ENCODE measurements at places on chromosomes 16 and 17.

DNA sequence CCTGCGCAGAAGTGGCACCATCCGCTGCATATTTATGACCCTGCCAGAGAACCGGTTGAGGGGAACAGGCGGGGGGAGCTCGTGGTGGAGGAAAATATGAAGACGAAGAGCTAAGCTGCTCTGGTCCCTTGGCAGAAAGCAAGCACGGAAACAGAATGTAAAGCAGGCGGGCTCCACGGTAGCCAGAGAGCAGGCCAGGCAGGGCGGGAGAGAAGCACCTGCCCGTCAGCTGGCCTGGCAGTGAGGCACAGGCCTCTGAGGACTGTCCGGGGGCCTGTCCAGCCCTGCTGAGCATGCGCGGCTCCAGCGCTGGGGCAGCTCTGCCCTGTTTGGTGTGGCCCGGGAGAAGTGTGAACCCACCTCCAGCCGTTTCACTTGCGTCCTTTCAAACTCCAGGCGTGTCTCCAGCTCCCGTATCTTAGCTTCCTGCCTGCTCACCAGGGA lies 46.7 kb downstream of the PIPOX start:
- DNase-seq: no peak

GRCh38 chr17:4474093-4474492 lies 24.6 kb upstream of the SPNS2 start:
- no peak for DNase-seq

DNA sequence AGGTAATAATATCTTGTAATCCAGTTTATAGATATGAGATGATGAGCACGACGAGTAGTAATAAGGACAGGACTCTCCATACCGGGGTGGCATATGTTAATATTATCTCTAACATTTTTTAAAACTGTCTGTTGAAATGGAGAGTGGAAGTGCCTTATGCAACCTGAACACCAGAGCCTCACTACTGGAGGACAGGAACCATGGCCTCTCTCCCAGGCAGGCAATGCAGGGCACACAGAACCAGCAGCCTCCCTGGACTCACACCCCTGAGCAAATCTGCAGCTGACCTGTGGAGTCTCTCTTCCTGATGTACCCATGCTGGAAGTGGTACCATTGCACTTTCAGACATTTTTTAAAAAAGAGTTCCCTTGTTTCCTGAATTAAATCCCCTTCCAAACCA lies 55.2 kb upstream of the ERN1 start:
- no peak for DNase-seq

- no peak for DNase-seq
Measured at GRCh38 chr17:69402052-69402451, 12.4 kb upstream of the MAP2K6 start.

- no peak for DNase-seq
Measured at GRCh38 chr17:79548116-79548515, 62.7 kb downstream of the RBFOX3 start.

GRCh38 chr17:47836601-47837000 lies 4.5 kb downstream of the SCRN2 start:
- DNase-seq: no peak

DNA sequence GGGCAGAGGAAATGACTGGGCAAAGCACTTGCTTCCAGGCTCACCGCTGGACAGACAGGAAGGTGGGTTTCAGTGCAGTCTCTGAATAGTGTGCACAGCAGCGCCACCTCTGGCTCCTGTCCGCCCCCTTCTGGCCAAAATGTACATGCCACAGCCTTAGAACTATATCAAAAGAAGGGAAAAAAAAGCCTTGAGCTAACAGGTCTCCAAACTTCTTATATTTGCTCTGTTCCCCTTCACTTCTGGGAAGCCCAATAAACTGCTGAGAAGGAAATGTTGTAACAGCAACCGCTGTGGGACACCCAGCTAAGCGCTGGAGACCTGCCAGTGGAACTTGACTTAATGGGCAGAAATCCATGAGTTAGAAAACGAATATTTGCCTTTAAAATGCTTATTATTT lies 17.5 kb downstream of the COG7 start:
- peak; percentile 50 for DNase-seq

DNA sequence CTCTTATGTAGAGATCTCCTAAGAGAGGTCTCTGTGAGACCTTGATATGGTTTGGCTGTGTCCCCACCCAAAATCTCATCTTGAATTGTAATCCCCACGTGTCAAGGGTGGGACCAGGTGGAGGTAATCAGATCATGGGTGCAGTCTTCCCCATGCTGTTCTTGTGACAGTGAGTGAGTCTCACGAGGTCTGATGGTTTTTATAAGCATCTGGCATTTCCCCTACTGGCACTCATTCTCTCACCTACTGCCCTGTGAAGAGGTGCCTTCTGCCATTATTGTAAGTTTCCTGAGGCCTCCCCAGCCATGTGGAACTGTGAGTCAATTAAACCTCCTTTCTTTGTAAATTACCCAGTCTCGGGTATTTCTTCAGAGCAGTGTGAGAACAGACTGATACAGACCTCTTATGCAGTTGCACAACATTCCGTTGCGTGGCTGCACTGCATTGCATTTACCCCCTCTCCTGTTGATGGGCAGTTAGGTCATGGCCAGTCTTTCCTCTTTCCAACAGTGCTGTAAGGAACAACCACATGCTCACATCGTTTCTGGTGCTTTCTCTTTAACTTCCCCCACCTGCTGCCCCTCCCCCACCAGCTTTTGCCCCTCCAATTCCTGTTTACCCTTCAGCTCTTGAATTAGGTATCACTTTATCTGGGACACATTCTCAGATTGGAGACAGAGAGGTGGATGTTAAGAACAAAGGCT lies 43.6 kb upstream of the MED9 start:
- DNase-seq: no peak

DNA sequence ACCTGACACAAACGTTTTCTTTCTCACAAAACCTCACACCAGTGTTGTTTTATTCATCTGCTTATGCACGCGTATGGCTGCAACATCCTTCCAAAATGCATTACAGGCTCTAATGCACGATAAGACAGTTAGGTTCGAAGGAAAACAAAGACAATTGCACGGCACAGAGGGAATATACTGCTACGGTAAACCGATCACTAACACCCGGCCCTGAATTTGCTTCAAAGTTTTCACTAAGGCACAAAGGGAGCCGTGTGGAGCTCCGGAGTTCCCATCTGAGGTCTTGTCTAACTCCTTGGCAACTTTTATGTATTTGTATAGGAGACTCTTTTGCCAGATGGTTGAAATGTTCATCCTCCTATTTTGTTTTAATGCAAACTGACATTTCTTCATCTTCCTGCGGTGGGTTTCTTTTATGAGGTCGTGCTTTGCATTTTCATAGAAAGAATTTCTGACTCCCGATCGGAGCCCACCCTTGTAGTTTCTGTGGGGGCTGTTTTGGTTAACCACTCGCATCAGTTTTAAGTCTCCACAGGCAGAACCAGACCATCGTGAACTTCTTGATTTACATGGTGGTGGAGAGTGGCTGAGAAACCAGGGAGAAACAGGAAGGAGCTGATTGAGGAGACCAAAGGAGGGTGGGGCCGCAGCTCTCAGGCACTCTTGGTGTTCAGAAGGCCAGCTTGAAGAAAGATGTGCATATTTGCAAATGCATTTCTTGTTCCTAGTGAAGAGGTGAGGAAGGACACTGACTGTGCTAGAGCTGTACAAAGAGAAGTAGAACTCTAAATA lies 516.8 kb downstream of the MAF start:
- DNase-seq: no peak

- DNase-seq: peak; percentile 46
Measured at GRCh38 chr16:87854053-87854906, 15.0 kb downstream of the SLC7A5 start.

- DNase-seq: no peak
Measured at GRCh38 chr17:82619211-82619610, 29.0 kb downstream of the WDR45B start.

DNA sequence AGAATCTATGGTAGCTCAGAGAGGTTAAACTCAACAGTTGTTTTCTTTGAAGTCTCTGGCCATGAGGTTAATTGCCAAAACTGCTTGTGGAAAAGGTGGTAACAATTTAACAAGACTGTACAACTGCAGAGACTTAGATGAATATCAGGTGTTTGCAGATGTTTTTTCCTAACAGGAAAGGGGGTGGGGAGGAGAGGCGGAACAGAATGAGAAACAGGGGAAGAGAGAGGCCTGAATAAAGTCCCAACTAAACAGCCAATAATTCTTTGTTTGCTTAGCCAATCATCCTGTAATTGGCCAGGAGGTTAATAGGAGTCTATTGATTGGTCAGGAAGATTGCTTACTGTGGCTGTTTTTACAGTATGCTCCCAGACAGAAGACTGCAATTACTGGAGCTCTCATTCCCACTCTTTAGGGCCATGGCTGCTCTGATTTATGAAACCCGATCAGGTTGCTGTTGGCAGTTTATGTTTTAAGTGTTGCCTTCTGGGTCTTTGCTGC lies 249.7 kb upstream of the TBX2 start:
- DNase-seq: no peak

DNA sequence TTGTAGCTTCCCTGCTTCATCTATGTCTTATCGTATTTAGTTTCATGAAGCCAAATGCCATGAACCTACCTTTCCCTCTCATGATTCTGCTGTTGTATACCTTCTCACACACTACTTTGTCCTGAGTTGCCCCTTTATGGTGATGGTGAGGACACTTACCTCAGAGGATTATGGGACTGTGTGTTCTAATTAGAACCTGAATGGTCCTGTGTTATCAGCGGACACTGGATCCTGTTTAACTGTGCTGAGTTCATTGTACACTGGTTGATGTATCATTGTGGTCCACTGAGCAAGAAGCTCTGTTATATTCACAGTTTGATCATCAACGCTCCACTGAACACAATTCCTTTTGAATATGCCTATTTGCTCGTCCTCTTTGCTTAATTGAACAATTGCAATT lies 343.0 kb downstream of the RBFOX1 start:
- no peak for DNase-seq

- no peak for DNase-seq
Measured at GRCh38 chr16:47197536-47198179, 53.9 kb upstream of the NETO2 start.

DNA sequence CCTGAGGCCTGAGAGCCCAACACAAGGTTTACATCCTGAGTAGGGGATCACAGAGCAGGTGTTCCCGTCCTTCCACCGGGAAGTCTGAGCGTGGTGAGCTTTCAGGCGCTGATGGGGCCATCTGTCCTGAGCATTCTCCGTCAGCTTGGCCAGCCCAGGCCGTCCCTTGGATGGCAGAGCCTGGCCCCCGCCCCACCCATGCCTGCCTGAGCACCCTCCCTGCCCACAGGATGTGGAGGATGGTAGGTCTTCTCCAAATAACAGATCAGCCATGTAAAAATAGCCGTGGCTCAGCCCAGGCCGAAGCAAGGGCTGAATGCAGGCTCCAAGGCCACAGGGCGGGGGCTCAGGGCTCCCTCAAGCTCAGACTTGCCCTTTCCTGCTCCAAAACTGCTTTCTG lies 20.2 kb downstream of the SPNS2 start:
- no peak for DNase-seq

DNA sequence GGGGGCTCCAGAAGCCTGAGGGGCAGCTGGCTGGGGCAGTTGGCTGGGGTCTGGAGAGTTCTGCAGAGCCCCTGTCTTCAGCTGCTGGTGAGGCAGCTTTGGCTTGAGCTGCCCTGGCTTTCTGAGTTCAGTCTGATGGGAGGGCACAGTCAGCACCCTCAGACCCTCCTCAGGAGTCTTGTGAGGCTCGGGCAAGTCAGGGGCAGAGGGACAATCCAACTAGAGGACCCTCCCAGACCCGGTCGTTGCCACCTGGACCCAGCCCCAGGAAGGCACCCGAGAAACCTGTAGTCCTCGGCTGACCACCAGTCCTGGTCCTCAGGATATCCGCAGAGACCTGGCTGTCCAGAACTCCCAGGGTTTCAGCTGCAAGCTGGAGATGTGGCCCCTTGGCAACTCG lies 1.9 kb downstream of the CARD14 start:
- no peak for DNase-seq

DNA sequence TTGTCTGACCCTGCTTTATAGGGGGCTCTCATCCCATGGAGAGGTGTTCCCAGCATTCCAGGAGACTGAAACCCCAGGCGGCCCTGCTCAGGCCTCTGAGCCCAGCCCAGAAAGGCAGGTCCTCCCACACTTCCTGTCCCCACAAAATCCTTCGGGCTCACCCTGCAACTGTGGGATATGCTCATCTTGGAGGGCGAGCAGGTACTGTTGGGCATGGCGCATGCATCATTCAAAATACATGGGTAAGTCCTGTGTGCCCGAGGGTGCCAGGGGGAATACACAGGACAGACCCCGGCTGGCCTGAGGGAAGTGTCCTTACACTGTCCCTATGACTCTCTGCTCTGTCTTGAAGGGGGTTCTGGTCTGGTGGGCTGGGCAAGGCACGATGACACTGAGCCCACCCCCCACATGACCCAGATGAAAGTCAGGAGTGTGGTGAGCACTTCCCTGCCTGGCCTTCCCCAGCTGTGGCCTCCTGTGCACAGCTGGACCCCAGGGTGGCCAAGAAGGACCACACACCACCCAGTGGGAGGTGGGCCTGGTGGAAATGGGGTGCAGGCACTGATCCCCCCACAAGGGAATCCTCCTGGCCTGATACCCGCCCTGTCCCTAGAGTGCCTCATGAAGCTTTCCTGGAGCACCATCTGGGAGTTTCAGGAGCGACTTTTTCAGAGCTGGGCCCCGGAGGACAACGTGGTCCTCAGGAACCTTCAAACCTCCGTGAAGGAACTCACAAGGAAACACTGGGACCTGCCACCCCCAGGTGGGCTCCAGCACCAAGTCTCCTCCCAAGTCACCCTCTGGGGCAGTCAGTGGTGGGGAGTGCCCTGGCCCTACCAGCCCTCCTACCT lies 46.7 kb downstream of the USP22 start:
- DNase-seq: no peak

DNA sequence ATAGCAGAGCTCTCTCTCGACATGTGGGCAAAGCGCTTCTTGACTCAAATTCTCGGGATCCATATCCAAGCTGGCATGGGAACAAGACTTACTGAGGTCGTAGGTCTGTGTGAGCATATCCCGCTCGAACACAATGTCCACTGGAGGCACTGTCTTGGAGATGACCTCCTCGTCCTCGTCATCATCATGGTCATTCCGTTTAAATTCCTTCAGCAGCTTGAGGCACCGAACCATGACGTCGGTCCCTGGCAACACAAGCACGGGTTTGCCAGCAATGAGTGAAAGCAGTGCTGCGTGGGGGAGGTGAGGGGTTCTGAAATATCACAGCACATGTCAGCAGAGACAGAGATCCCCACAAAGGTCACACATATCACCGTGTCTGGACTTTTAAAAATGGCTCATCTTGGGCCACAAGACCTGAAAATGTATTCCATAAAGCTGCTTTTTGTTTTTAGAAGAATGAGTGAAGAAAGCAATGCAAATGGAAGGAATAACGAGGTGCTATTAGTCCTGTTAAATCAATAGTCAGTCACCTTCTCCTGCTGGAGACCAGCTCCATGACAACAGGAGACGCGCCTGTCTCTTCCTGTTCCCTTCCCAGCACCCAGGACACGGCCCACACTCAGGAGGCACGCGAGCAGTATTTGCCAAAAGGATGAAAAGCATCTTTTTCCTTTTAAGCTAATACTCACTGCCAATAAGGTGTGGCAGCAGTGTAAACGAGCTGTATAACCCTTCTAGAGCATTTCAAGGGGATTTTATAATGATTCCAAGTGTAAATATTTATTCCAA lies 37.9 kb downstream of the GTF3C1 start:
- no peak for DNase-seq

- DNase-seq: no peak
Measured at GRCh38 chr17:74812109-74813009, 36.2 kb upstream of the NAT9 start.

GRCh38 chr16:20074099-20074991 lies 655 bp upstream of the GPR139 start:
- no peak for DNase-seq

GRCh38 chr16:68786685-68787418 lies 49.8 kb downstream of the CDH1 start:
- no peak for DNase-seq

GRCh38 chr16:30063893-30064728 lies 1.4 kb upstream of the ALDOA start:
- peak; percentile 81 for DNase-seq

- no peak for DNase-seq
Measured at GRCh38 chr17:72455562-72455961, 334.7 kb downstream of the SOX9 start.

Measured in natural killer cell (primary cell).